ENCODE measurements at places on chromosomes 16 and 17.
A peak's percentile ranks its signal among the peaks of the same experiment; 100 is the strongest.

GRCh38 chr17:13420878-13421277, 180.9 kb downstream of the HS3ST3A1 start:
- no peak for DNase-seq

GRCh38 chr17:81656118-81656743, at the start of gene PDE6G:
Gene PDE6G, minus strand, starts transcription at chr17:81656542. Its CDS starts 3,237 bp downstream, at chr17:81653305.
- DNase-seq: no peak

- DNase-seq: no peak
Observed at GRCh38 chr17:17126131-17127110, 79.7 kb downstream of the PLD6 start.

GRCh38 chr17:42120770-42121769, at the start of gene KAT2A:
Gene KAT2A, minus strand, starts transcription at chr17:42121367. Its CDS starts 63 bp downstream, at chr17:42121304.
- DNase-seq: peak; percentile 81

DNA sequence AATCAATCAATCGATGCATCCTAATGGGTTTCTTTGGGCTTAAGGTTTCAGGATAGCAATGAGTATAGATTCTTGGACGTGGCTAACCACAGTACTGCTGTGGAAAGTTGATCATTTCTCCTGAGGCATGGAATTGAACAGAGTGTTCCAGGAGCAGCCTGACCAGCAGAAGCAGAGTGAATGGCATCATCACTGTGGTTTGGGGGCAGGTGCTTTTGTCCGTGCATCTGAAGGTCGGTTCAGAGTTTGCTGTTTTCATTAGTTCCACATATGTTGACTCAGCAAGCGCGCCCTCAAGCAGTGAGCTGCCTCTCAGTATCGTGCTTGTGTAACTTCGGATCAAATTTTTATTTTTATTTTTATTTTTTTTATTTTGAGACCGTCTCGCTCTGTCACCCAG, 24.9 kb downstream of the KIAA0513 start:
- DNase-seq: no peak

GRCh38 chr16:15037003-15037402, 18.9 kb downstream of the NTAN1 start:
- no peak for DNase-seq

DNA sequence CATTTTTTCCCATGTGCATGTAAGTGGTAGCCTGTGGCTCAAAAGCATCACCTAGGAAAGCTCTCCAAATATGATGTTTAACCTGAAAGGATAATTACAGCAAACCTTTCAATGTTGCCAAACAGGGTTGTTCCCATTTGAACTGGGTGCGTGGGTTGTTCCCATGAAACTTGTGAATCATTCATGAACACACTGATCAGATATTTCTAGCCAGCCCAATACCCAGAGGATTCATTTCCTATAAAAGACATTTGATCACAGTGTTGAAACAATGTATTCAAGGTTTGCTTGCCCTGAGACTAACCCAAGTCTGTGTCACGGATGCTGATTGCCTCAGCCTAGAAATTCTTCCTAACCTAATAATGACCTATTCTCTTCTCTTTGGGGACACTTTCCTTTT, 12.9 kb downstream of the KRT39 start:
- peak; percentile 16 for DNase-seq

DNA sequence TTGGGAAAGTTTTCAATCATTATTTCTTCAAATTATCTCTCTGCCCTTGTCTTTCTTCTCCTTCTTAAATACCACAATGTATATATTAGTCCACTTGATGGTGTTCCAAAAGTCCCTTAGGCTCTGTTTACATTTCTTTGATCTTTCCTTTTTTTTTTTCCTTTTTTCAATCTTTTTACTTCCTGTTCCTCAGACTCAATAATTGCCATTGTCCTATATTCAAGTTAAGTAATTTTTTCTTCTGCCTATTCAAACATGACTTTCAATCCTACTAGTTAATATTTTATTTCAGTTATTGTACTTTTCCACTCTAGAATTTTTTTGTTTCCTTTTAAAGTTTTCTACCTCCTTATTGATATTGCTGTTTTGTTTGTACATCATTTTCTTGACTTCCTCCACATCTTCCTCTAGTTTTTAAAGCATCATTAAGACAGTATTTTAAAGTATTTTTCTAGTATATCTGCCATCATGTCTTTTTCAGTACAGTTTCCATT, 15.8 kb upstream of the UQCRC2 start:
- DNase-seq: no peak

DNA sequence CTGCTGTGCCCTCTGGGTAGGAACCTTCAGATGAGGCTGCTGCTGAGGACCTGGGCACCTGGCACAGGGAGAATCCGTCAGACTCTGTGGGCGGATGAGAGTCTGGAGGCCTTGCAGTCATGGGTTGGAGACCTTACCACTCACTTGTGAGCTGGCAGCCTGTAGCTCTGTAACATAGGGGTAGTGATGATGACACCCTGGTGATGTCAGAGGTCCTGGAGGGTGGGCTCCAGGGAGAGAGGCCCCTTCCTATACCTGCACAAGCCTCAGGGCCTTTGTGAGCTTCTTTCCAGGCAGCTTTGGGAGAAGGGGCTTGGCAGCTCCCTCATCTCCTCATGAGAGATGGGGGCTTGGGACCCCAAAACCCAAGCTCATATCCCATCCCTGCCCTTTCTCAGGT, 1.6 kb downstream of the MIEF2 start:
- no peak for DNase-seq

DNA sequence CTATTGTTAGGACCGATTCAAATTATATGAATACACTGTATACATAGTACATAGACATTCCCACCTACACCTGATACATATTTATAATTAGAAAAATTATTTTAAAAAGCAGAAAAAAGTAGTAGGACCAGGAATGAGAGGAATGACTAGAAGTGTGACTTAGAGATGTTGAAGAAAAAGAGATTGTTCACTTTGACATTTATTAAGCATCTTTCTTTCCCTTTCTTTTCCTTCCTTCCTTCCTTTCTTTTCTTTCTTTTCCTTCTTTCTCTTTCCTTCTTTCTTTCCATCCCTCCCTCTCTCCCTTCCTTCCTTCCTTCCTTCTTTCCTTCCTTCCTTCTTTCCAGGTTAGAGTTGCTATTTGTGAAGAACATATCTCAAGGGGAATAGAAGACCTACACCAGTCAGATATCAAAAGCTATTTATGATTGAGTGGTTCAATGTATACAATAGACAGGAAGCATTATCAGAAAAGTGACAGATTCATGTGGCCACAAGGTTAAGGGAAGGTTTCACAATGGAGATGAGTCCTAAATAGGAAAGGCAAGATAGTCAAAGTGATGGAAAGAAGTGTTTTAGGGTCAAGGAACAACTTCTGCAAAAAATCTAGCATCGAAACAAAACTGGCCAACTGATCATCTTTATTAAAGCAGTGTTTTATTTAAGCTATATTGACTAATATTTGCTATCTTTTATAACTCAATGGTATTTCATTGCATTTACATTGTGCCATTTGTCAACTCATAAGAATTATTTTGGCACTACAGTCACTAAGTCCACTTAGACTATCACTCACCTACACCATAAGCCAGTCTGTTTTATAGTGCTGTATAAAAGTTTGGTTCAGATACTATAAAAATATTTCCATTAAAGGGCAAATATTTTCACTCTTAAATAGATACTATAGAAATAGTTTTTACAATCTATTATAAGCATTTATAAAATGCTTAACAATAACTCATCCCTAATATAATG, 54.1 kb upstream of the NACA2 start:
- DNase-seq: no peak

- DNase-seq: no peak
Observed at GRCh38 chr16:87657621-87658192, 55.4 kb downstream of the JPH3 start.

DNA sequence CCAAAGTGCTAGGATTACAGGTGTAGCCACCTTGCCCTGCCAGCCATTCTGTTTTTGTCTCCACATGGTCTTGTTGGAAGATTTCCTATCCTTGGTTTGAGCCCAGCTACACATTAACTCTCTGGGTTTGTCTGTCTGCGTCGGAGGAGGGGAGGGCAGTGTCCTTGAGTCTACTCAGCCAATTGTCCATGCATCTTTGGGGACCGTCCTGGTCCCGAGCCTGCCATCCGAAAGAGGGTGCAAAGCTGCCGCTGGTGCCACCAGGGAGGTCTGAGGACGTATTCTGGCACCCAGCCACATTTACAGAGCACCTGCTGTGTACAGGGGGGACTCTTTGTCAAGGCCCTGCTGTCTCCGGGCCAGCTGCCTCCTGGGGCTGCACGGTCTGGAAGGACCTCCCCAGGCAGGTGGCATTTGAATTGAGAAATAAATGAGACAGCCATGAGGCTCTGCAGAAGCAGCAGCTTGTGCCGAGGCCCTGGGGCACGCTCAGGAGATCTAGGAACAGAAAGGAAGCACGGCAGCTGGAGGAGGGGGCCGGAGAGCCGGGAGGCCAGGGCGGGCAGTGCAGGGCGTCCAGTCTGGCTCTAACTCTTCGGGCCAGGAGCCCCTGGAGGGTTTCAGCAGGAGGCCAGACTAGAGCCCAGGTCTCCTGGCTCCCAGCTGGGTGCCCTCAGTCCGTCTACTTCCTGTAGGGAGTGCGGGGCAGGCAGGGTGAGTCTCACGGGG, 1.5 kb downstream of the CYBA start:
- DNase-seq: no peak

- no peak for DNase-seq
Observed at GRCh38 chr17:82287868-82288801, 14.6 kb upstream of the CSNK1D start.

GRCh38 chr17:81514739-81515529, 2.3 kb upstream of the ACTG1 start:
- peak; percentile 79 for DNase-seq

DNA sequence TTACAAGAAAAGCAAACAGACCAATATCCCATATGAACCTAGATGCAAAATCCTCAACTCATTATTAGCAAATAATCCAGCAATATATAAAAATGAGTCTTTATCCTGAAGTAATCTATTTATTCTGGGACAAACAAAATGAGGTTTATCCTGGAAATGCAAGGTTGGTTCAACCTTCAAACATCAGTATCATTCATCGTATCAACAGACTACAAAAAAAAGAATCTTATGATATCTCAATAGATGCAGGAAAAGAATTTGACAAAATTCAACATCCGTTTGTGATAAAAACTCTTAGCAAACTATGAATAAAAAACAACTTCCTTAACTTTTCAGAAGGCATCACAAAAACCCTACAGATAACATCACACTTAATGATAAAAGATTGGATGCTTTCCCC, 18.4 kb upstream of the BAIAP2 start:
- no peak for DNase-seq

DNA sequence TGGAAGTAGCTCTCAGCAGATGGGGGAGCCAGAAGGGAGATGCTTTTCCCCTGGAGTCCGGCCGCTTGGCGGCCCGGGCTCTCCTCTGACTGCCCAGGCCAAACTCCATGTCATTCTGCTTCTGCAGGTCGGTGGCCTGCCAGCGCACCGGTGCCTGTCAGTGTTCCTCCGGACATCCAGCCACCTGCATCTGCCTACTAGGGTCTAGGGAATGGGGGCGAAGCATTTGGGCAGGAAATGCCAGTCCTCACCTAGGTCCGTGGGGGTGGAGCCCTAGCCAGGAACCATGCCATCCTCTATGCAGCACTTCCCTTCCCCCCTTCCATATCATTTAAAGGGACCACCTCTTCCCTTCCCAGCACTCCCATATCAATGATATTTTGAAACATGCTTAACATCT, 34.2 kb downstream of the GJC1 start:
- no peak for DNase-seq

GRCh38 chr17:43395165-43395564, 3.6 kb upstream of the ARL4D start:
- DNase-seq: no peak

DNA sequence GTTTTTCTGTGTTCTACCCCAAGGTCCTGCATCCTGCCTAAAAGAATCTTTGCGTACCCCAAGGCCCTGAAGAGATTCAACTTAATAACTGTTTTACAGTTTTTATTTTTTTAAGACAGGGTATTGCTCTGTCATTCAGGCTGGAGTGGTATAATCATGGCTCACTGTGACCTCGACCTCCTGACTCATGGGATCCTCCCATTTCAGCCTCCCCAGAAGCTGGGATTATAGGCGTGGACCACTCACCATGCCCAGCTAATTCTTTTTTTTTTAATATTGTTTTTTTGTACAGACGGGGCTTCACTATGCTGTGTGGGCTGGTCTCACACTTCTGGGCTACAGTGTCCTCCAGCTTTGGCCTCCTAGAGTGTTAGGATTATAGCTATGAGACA, 9.3 kb upstream of the FAAP100 start:
- DNase-seq: no peak

GRCh38 chr16:4005731-4006130, 110.5 kb downstream of the ADCY9 start:
- no peak for DNase-seq

DNA sequence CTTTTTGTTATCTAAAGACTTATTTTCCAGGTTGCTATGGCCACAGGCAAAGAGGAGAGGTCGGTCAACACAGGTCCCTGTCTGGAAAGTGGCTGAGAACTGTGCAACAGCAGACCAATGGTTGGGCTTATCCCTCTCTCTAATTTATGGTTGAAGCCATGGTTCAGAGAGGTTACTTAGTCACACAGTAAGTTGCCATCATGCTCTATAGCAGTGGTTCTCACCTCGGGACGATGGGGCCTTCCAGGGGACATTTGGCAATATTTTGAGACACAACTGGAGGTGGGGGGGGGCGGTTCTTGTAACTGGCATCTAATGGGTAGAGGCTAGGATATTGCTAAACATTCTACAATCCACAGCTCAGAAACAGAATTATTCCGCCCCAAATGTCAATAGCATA, 842 bp upstream of the LDAF1 start:
- DNase-seq: no peak

DNA sequence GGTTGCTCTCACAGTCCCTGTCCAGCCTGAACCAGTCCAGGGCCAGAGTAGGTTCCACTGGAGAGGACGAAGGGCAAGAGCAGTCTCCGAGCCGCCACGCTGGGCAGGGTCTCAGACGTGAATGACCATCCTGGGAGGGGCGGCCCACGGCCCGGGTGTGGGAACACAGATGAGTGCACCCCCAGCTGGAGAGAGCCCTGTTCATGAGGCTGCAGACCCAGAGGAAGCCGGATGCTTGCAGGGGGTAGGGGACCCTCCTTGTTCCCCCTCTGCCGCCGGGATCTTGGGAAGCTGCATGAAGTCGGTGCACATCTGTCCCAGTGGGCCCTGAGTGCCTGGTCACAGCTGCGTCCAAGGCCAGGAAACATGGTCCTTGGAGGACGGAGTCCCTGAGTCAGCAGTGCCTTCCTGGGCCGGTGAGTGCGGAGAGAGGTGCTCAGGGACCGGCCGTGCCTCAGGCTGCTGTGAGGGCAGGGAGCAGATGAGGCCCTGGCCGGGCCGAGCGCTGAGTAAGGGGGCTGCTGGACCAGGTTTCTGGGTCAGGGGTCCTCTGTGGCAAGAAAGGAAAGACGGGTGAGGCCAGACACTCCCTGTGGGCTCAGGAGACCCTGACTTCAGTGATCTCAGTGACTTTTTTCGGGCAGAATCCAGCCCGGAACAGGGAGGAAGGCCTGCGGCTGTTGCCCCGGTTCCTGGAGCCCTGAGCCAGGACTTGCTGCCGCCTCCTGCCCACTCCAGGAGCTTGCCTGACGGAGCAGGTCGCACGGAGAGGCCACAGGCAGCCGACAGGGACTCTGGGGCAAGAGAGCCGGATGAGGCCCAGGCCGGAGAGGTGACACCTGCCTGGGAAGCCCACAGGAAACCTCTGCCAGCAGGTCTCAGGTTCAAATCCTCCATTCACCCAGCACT, 45.8 kb downstream of the ACTG1 start:
- no peak for DNase-seq

Measured in activated CD4-positive, alpha-beta T cell treated with anti-CD3 and anti-CD28 coated beads, Interleukin-2, amount 50 U/mL, for 48 hours (primary cell).